RPMI8226 (cell line): ENCODE measurements at places on chromosomes 12 and 14.
A peak's percentile ranks its signal among the peaks of the same experiment; 100 is the strongest.

DNA sequence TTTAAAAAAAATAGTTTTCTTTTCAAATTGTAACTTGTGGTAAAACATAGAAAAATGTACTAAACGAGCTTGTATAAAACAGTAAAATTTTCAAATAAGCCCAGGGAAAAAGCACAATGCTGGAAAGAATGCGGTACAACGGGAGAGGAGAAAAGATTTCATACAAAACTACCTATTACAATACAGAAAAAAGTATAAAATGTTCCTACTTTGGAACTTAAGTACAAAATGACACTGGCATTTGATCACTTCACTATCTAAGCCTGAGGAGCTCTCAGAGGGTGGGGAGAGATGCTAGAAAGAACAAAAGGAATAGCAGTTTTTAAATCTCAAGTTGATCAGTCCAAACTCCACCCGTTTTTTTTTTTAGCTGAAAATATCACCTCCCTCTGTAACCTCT lies 39.5 kb upstream of the COL2A1 start:
- DNase-seq = no peak

- no peak for DNase-seq
These were observed 12.7 kb downstream of the RILPL1 start for GRCh38 chr12:123520567-123521474.

DNA sequence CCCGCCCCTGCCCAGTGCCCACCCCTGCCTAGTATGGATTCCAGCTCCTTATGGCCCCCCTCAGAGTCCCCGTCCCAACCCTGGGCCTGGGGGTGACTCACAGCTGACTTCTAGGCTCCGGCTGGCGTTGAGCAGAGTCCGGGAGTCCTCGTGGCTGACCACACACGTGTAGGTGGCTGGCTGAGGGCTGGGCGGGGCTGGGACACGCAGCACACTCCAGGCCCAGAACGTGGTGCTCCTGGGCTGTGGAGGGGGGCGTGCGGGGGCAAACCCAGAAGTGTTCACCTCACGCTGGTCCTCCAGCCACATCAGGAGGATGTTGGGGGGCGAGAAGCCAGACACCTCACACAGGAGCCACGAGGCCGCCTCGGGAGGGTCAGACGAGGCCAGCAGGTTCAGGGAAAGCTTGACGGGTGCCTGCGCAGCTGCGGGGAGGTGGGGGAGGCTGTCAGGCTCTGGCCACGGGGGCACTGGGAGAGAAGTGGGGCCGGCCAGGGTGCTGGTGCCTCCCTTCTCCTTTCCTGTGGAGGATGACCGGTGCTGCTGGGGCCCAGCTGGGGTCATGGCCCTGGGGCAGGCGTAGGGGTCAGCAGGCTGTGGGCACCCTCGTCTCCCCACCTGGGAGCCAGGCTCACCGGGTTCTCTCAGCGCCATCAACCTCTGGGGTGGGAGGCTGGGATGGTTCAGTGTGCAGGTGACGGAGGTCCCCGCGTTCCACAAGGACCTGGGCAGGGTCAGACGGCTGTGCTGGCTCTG lies 314.1 kb downstream of the TMEM121 start:
- no peak for DNase-seq

DNA sequence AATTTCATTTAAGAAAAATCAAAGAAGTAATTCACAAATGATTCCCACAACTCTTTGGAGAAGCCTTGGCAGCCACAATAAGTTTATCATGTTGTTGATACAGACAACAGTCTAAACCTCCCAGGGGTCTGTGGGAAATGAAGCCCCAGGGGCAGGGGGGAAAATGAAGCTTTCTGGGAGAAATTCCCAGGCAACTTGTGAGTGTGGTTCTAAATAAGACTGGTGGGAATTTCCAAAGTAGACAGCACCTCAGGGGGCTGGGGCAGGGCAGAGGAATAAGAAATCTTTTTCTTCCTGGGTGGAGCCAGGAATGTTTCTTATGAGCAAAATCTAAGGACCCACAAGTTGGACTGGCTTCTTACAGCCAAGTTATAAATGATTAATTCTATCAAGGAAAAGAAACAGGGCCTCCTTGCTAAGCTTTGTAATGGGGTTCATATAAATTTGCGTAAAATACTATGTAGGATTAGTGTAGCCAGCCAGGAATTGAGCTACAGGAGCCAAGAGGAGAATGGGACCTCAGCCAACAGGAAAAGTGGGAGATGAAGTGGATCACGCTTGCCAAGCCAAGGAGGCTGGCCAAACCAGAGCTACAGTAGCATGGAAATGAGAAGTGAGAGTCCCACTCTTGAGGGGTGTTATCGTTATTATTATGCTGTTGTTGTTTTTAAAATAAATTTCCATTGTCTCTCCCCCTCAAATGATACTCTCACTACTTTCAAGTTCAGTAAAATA lies 182.9 kb upstream of the FAR2 start:
- no peak for DNase-seq

DNA sequence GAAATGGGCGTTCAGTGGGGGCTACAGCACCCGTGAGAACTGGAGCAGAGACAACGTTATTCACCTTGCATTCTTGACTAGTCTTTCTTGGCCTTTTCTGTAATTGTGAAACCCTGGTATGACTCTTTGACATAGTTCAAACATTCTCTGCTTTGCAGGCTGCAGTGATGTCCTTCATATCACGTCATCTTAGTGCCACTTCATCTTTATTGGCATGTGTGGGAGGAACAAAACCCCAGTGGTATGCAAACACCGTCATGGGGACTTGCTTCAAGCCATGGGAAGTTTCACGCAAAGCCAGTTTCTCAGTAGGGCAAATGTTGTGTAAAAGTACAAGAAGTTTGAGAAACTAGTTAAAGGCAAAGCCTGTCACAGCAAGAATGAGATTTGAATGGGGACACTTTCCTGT lies 20.2 kb upstream of the DUSP16 start:
- DNase-seq = no peak

DNA sequence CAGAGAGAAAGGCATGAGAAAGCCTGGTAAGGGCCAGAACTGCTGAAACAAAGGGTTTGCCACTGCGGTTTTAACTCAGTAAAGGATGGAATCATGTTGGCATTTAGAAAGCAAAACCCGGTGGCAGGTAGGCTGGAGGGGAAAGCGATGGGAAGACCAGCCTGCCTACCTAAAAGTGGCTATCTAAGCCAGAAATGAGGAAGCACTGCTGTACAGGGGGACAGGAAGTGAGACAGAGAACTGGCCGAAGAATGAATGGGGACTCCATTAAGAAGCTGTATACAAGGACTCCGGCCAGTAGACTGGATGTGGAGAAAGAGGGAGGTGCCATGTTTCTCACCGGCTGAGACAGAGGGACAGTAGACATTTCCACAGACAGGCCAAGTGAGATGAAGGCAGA lies 48.2 kb downstream of the PPM1H start:
- peak; percentile 60 for DNase-seq

DNA sequence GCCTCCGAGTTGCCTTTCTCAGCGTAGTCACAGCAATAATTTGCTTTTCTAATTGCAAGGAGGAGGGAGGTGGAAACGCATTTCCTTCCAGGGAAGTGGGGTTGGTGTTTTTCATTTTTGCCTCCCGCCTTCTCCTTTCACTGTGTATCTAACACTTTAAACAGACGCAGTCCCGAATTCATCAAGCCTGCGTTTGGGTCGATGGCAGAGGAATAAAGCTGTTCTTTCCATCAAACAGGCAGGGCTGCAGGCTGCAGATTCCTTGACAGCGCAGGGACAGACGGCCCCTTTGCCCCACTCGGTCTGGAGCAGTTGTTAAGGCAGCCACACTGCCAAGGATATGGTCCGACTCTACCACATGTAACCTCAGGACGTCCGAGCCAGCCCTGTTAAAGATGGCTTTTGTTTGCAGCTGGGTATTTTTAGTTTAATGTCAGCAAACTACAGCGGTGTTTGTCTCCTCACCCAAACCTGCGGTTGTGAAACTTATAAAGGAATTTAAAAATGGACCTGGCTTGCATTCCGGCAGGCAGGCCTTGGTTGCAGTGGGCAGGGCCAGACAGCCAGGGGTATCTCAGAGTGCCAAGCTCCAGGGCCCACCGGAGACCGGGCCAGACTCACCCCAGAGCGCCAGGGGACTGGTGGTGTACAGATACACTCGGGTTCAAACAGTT lies 2.1 kb downstream of the CHST11 start:
- peak; percentile 66 for DNase-seq
